ENCODE measurements at places on chromosomes 4 and X. TPM values are rescaled to one million over a fixed set of nuclear protein-coding genes. Genes with fewer than 3 reads are reported as not detected.
A peak's percentile ranks its signal among the peaks of the same experiment; 100 is the strongest.

The ANK2 gene
- total RNA-seq: 310 TPM

The MAGEB17 gene
- total RNA-seq: 0.19 TPM

The COQ2 gene
- 26.8 TPM for total RNA-seq

GRCh38 chr4:106116025-106116424 is 200.0 kb downstream of the TBCK start:
- H3K4me1 ChIP-seq: no peaks in the 10 kb centered on the region
- H3K4me3 ChIP-seq: no peak overlapping the region
- H3K36me3 ChIP-seq: peaks cover 54% of the 10 kb centered on the region
- H3K27me3 ChIP-seq: no peaks in the 10 kb centered on the region

DNA sequence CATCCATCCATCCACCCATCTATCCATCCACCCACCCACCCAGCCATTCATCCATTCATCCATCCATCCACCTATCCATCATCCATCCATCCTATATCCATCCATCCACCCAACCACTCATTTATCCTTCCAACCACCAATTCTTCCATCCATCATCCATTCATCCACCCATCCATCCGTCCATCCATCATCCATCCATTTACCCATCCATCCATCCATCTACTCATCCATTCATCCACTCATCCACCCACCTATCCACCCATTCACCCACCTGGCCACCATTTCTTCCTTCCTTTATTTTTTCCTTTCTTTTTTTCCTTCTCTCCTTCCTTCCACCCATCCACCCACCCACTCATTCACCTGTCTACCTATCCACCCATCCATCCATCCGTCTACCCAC is 25.2 kb downstream of the HTRA3 start:
- no peak for DNase-seq
- no peak overlapping the region for H3K27ac ChIP-seq
- no peaks in the 10 kb centered on the region for H3K27me3 ChIP-seq

GRCh38 chr4:181647396-181648147 is 595.6 kb upstream of the TENM3 start:
- H3K4me3 ChIP-seq: no peak overlapping the region
- no peak overlapping the region for H3K27ac ChIP-seq
- no peaks in the 10 kb centered on the region for H3K36me3 ChIP-seq
- no peaks in the 10 kb centered on the region for H3K4me1 ChIP-seq
- DNase-seq: no peak

The SYTL5 gene
- 3.2 TPM for total RNA-seq

GRCh38 chr4:153651116-153651515 is 33.0 kb upstream of the TLR2 start:
- peak overlapping the region; percentile 75 for H3K27ac ChIP-seq
- no peaks in the 10 kb centered on the region for H3K36me3 ChIP-seq
- H3K27me3 ChIP-seq: no peaks in the 10 kb centered on the region
- DNase-seq: no peak
- H3K4me3 ChIP-seq: no peak overlapping the region

Data from heart right ventricle (tissue), 16 donors.